ENCODE measurements at places on chromosomes 3 and 15.
A peak's percentile ranks its signal among the peaks of the same experiment; 100 is the strongest.

GRCh38 chr15:39599871-39600270 lies 19.0 kb downstream of the THBS1 start:
- DNase-seq: no peak

GRCh38 chr15:49148727-49149126 lies 6.7 kb downstream of the COPS2 start:
- no peak for DNase-seq

DNA sequence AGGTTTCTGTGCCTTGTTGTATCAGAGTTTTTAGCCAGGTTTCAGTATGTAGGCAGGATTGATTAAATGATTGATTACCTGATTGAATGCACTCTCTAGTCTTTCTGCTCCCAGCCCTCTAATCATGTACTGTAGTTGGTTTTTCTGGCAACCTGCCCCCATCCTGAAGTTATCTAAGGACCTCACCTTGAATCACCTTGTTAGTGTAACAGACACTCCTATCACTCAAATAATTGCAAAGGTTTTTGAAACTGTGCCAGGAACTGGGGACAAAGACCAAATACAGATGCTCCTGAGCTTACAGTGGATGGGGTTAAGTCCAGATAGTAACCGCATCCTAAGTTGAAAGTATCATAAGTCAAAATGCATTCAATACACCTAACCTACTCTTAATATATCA lies 141.5 kb upstream of the EIF1B start:
- DNase-seq: no peak

GRCh38 chr3:146375219-146375618 lies 94.1 kb downstream of the PLSCR2 start:
- no peak for DNase-seq

- DNase-seq: no peak
Measured at GRCh38 chr3:197706658-197707057, 30.0 kb downstream of the RUBCN start.

DNA sequence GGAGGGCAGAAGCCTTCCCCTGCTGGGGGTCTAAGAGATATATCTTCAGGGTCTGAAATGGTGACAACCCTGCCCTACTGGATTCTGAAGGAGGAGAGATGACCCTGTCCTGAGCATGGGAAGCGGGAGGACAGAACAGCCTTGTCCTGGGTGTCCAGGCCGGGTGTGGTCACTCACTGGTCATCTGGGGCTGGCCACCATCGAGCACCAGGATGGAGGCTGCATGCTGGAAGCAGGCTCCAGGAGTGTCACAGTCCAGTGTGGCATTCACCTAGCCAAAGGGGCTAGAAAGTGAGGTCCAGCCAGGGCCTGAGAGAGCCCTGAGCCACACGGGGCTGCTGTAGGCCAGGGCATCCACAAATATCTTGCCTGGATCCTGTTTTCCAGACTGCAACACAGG lies 5.2 kb downstream of the CDHR4 start:
- DNase-seq: no peak

GRCh38 chr15:38996111-38996631 lies 431.6 kb upstream of the RASGRP1 start:
- DNase-seq: peak; percentile 55

DNA sequence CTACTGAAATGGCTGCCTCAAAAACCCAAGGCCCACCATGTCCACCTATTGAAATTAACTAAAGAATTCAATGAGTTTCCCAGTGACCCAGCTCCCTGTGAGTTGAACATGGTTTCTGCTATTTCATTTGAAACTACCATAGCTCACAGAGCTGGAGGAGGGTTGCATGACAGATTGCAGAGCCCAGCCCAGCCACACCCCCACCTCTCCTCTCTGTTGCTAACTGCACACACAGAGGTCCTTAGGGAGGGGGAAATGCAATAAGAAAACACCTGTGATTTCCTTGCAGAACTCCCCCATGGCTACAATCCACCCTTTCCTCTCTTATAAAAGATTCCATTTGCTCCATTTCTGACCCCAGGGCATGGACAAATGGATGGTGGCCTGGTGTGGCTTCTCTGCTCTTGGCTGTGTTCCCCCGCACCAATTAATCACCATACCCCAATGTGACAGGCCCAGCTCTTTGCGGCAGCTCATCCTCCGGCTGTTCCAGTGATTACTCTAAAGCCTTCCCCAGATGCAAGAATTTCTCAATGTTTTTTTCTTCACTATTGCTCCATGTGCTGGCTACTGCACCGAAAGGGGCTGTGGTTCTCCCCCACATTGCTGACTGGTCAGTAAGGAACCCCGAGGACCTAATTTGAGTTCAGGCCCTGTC lies 208.4 kb upstream of the KBTBD8 start:
- no peak for DNase-seq

DNA sequence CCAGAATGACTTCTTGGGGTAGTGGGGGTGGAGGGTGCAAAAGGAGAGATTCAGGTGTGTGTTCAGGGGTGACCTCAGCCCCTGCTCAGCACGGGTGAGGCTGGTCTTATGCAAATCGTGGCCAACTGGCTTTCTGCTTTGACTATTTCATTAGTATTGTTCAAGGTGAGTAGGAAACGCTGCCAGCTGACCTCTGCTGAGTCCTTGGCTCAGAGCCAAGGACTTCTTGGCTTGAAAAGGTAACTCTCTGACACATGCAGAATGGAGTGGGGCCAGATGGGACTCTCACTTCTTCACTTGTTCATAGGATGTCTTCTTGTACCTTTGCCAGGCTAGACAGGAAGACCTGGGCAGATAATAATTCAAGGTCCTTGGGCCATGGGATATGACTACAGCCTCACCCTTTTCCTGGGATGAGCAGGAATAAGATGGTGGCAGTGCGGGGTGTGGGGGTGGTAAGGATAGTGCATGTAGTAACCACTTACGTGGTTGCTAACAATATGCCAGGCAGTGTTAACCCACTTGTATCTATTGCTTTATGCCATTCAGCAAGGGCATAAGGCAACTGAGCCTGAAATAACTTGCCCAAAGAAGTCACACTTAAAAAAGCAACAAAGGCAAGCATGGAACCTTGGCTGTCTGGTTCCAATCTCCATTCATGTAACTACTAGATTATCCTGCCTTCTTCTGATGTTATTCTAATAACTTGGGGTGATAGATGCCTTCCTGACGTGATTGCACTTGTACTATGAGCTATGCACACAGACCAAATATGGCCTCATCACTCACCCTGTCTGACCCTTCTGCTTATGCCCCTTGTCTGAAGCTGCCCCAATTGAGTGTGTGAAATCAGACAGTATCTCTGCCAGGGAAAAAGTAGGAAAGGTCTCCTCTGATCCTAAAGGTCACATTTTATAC lies 193.1 kb downstream of the NR1D2 start:
- no peak for DNase-seq

- DNase-seq: peak; percentile 40
Measured at GRCh38 chr3:32685543-32686185, 676 bp downstream of the CNOT10 start.

GRCh38 chr3:115960799-115961198 lies 337.5 kb downstream of the GAP43 start:
- no peak for DNase-seq

GRCh38 chr15:49031804-49032203 lies 14.4 kb downstream of the SECISBP2L start:
- DNase-seq: no peak

DNA sequence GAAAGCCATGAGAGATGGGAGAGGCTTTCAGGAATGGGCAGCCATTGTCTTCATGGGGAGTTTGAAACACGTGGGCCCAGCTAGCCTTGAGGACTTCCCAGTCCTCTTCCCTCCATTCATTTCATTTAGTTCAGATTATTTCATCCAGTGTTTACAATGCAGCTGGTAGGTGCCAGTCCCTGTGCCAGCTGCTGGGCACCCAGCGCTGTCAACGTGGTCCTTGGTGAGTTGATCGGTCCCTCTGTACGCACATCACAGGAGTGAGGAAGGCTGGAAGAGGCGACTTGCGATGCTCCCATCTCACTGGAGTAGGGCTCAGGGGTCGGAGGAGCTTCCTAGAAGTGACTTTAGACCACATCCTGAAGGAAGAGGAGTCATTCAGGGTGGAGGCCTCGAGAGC lies 206.4 kb upstream of the BHLHE40 start:
- DNase-seq: no peak

All from hepatic stellate cell (primary cell).